ENCODE measurements at places on chromosomes 7 and 10. TPM values are rescaled to one million over a fixed set of nuclear protein-coding genes. Genes with fewer than 3 reads are reported as not detected.

DNA sequence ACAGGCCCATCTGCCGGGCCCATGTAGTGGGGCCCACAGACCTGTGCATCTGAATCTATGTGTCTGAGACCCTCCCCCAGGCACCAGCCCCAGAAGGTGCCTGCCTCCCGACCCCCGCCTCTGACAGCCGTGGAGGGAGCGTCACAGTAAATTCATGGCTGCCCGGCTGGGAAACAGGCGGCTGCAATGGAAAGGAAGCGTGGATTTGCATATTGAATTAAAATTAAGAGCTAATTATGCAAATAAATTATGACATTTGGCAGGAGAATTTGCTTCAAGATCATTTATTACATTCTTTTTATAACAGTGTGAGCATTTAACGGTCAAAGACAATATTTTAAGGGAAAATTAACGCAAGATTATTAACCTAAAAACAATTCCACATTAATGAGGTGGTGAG is 92.3 kb downstream of the HIF1AN start:
- DNase-seq: no peak

- no peak for DNase-seq
Observed at GRCh38 chr10:1594372-1595241, 142.7 kb downstream of the ADARB2 start.

The ZNF467 gene
- 16.2 TPM for total RNA-seq

The BHLHA15 gene
- 2.4 TPM for total RNA-seq

The TAF3 gene
- total RNA-seq: 9.6 TPM

The AKR1C4 gene
- not detected for total RNA-seq
